Osteocyte (in vitro differentiated cells): ENCODE measurements at places on chromosomes 7 and 10. TPM values are rescaled to one million over a fixed set of nuclear protein-coding genes. Genes with fewer than 3 reads are reported as not detected.
A peak's percentile ranks its signal among the peaks of the same experiment; 100 is the strongest.

- no peak for DNase-seq
Measured at GRCh38 chr10:90447831-90448230, 410.0 kb downstream of the HTR7 start.

GRCh38 chr10:125602825-125603224 lies 80.1 kb downstream of the TEX36 start:
- DNase-seq, result peak; percentile 74

- DNase-seq, result no peak
Measured at GRCh38 chr10:111986079-111986478, 197.5 kb downstream of the GPAM start.

Gene GAD2
- total RNA-seq, result not detected in 2 replicates

GRCh38 chr10:35781643-35782035 lies 139.5 kb upstream of the FZD8 start:
- DNase-seq, result no peak

GRCh38 chr7:154304740-154305700 lies 252.8 kb downstream of the DPP6 start:
- no peak for DNase-seq

GRCh38 chr10:99520040-99520846 lies 12.5 kb upstream of the NKX2-3 start:
- DNase-seq, result no peak

GRCh38 chr7:131383417-131384285 lies 56.0 kb downstream of the MKLN1 start:
- no peak for DNase-seq

Gene SPDYE8
- not detected in 2 replicates for total RNA-seq
